ENCODE measurements at places on chromosomes 5 and 9.

- peak; percentile 31 for DNase-seq
Observed at GRCh38 chr5:177372034-177372896, 12.0 kb upstream of the SLC34A1 start.

DNA sequence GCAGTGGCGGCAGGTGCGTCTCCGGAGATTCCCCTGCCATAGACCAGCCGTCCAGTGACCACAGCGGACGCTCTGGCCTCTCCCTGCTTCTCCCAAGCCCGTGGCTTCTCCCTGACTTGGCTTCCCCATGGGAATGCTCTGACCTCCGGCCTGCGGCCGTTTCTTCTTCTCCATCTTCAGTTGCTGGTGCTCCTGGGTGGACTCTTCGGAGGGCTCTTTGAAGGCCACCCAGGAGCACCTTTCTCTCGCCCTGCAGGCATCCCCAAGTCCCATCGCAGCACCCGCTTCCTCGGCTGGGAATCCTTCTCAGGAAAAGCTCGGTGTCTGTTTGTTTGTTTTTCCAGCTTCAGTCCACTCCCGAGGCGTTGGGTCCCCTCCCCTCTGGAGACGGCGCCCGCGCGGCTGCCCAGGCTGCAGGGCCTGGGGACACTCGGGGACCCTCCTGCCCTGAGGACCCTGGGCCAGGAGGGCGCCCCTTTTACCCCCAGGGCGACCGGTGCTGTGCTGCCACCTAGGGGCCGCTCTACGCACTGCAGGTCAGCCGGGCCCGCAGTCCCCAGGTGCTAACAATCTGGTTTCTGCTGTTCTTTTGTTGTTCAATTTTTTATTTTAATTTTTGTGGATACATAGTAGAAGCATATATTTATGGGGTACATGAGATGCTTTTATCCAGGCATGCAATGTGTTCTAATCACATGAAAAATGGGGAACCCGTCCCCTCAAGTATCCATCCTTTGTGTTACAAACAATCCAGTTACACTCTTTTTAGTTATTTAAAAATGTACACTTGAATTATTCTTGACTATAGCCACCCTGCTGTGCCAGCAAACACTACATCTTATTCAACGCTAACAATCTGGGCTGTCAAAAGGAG is 197.9 kb upstream of the ADAMTS16 start:
- DNase-seq, result peak; percentile 26

DNA sequence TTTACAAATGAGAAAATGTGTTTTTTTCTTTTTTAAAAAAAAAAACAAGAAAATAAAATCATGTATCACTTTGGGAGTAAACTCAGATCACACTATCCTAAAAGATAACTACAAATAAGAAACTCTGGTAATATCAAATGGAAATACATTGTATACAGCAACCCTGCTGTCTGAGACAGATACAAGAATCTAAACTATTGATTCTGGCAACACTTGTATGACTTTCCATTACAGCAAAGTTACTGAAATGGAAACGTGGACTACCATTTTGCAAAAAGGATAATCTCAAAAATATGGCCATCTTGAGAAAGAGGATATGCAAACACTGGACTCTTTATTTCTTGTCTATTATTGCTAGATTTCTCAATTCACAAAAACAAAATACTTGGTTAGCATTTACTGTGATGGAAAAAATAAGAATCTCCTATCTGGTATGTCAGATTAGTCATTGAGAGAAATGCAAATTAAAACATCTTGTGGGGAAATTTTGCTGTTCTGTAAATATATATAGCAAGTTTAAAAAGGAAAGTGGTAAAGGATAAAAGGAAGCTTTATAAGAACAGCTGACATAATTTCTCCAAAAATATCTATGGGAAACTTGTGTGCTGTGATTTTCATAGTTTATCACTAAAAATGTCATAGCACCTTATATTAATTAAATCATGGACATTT is 112.9 kb upstream of the FER start:
- no peak for DNase-seq

GRCh38 chr5:133034064-133034463 is 7.7 kb upstream of the ZCCHC10 start:
- no peak for DNase-seq

- DNase-seq, result no peak
Observed at GRCh38 chr5:174916227-174916626, 191.8 kb downstream of the MSX2 start.

DNA sequence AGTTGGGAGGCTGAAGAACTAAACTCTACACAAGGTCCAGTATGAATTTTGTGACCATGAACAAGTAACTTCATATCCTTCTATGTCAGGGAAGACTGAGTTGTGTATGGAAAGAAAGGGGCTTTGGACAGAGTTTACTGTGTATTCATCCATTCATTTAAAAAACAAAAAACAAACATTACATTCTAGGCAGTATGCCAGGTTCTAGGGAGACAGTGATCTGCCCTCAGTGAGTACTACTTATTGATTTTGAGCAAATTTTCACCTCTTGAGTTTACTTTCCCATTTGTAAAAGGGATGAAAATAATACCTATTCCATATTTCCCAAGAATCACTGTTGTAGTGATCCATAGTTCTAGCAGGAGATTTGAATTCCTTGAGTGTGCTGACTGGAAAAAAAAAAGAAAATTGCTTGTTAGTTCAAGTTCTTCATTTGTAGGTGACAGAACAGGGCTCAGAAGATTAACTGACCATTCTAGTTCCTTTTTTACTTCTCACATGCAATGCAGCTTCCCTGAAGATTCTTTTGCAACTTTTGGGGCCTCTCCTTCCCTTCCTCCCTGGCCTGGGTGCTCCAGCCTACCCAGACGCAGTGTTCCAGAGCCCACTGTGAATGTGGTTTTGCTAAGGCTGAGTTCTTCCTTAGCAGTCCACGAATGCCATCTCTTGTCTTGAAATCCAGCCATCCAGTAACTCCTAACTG is 2.6 kb upstream of the GAPVD1 start:
- DNase-seq, result no peak

GRCh38 chr5:168163966-168164365 is 127.5 kb upstream of the WWC1 start:
- DNase-seq, result no peak

GRCh38 chr5:144731786-144732185 is 561.1 kb downstream of the KCTD16 start:
- no peak for DNase-seq

GRCh38 chr9:88559661-88560060 is 24.7 kb downstream of the NXNL2 start:
- no peak for DNase-seq

DNA sequence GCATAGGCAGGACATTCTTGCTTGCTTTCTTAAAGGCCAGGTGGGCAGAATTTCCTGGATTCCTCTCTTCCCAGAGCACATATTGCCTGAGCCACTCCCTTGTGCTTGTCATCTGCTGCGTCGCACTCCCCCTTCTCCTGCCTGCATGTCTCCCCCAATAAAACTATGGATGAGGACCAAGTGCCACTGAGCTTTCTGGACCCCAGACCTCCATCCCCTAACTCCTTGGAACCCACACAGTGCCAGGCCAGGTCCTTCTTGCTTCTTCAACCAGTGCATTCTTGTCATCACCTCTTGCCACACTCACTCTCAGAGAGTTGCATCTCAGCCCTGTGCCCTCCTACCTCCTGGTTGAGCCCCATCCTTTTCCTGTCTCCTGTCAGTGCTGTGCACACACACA is 157.9 kb upstream of the PANK3 start:
- no peak for DNase-seq

DNA sequence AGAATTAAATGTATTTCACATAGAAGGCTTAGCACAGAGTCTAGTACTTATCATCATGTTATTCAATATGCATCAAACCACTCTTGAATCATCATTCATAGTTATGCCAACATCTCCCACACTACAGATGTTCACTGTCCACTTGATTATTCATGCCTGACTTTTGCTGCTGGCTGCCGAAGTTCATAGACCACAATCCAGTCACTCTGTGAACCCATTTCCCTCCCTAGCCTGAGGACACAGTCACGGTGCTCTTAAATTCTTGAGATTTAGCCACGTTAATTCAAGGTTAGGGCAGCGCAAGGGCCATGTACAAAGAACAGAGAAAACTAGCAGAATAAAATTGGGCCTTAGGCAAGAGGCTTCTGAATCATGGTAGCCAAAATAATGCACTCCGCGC is 32.4 kb downstream of the ABCA1 start:
- DNase-seq, result no peak

GRCh38 chr5:115838885-115839518 is 2.4 kb downstream of the ATG12 start:
- DNase-seq, result peak; percentile 42

DNA sequence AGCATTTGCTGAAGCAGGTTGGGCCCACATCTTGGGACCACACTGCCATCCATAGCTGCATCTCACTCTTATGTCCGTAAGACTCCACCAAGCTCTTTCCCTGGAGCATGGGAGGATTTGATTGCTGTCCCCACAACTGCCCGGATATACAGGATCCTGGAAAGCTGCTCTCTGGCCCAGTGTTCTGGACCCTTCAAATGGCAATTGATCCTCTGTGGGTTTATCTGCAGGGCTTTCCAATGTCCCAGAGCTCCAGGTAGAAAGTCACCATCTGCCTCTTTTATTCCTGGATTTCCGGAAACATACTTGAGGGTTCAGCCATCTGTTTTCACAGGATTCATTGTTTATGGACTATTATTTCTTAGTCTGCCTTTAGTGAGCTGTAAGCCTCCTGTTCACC is 214.6 kb downstream of the SREK1 start:
- no peak for DNase-seq

- DNase-seq, result peak; percentile 82
Observed at GRCh38 chr9:131395157-131396098, 1.5 kb downstream of the PRRC2B start.

DNA sequence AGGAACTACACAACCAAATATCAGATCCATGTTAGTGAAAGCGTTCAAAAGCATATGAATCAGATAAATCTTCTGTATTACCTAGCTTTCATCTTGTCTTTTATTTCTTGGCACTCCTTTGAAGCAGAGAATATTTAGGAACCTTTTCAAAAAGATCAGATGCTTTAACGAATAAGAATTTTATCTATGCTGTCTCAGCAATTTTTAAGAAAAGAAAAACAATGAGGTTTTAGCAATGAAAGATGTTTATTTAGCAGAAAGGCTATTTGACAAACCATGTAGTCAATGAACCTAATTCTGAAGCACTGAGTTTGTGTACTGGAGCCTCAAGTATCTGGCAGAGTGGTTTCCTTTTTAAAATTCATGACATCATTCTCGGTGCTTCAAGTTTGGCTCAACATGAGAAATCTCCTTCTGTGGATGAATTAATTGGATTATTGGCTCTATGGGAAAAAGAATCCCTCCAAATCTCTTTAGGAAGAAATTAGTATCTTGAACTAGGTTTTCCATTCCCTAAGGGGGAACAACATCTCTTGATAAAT is 534.7 kb downstream of the CAAP1 start:
- DNase-seq, result no peak

DNA sequence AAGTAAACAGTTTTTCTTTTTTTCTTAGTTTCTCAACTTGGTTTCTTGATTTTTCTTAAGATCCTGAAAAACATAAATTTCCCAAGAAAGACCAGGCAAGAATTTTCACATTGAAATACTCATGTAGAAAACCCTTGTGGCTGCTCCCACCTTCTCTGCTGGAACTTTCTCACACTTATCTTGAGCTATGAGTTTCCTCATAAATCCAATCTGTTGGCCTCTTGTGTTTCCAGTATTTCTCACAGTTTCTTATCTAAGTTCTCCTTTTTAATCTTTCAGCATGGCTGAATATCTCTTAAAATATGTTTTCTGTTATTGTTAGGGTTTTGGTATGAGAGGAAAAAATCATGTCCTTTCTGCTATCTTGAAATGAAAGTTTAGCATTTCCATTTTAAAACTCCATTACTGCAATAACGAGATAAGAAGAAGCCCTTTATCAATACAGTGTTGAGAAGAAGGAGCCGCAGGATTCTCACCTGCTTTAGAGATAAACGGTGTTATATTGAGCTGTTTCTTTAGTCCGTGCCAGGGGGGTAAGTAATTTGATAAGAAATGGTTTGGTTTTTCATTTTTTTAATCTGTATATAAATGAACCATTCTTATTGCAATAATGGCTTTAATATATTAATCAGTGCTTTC is 89.3 kb downstream of the ALDH1A1 start:
- no peak for DNase-seq

Measured in activated CD4-positive, alpha-beta T cell treated with anti-CD3 and anti-CD28 coated beads for 48 hours (primary cell).